ENCODE measurements at places on chromosomes 2 and 18.

GRCh38 chr2:168669151-168669550, 133.3 kb upstream of the NOSTRIN start:
- DNase-seq = no peak

DNA sequence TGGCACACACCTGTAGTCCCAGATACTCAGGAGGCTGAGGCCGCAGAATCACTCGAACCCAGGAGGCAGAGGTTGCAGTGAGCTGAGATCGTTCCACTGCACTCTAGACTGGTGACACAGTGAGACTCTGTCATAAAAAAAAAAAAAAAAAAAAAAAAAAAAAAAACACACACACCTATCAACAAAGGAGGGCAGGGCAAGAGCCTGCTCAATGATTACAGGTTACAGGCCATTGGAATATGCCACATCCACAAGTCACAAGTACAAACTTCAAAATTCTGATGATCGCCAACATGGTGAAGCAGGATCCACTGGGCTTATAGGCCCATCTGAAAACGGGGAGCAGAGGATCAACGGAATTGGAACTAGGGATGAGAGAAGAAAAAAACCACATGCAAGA, 6.3 kb downstream of the MYO5B start:
- no peak for DNase-seq

DNA sequence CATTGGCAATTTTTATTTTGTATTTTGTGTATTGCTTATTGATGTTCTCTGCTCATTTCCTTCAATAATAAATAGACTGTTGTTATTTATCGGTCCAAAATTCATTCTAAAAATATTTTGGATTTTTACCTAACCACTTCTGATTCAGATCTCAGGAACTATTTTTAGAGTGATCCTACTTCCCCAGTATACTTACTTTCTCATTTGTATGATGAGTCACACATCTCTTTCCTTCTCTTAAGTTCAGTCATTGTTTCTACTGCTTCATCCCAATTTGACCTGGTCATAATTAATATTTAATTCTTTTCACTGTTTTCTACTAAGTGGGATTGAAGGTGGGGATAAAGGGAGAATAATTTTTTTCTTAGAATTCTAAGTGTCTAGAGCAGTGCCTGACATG, 75.1 kb downstream of the AGPS start:
- no peak for DNase-seq

DNA sequence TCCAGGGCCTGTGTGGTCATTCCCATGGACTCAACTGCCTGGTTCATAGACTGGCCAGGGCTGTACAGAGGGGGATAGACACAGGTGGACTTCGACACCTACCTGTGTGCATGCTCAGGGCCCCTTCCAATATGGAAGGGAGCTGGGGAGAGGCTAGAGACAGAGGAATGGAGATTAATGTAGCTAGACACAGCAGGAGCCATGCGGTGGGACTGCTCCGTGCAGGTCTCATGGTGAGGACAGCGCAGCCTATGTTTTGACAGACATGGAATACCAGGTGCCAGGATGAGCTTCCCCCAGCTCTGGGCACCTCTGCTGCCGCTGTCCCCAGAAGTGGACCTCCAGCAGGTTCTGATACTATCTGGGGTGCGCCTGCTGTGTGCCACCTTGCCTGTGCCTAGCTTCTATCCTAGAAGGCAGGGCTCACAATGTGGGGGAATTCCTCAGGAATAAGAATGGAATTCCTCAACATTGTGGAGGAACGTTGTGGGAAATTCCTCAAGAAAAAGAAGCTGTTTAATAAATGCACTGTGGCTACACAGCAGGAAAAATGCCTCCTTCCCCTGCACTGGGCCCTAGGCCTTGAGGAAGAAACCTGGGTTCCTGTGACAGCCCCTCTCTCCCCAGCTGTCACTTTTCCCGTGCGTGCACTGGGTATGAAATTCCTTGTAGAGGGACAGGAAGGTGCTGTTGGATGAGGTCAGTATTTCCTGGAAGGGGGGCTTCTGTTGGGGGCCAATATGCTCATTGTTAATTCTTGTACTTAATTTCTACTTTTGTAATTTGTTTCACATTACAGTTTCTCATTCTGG, 7.3 kb downstream of the IL1R1 start:
- no peak for DNase-seq

DNA sequence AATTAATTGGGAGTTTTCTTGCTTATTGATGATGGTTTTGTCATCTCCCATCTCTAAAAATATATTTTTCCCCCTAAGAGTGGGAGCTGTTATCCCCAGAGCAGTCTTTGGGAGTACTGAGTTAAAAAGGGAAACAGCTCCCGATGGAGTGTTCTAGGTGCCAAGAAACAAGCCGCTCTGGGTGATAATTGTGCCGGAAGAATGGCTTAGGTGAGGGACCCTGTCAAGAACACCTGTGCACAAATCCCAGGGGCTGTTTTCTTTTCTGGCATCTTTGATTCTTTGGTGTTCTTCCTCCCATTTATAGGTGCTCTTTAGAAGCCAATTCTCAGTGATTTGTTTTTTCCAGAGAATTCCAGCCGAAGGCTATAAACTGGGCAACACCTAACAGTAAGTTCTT, 1.4 kb upstream of the CAPN13 start:
- no peak for DNase-seq

- no peak for DNase-seq
These were observed 113.8 kb upstream of the RGPD4 start for GRCh38 chr2:107712857-107713256.

- no peak for DNase-seq
These were observed 102.4 kb downstream of the CABLES1 start for GRCh38 chr18:23237524-23238151.

- no peak for DNase-seq
These were observed 188.9 kb upstream of the ITGA4 start for GRCh38 chr2:181268174-181268867.

GRCh38 chr2:234050455-234051135, at the start of gene SPP2:
TSS of gene SPP2 (plus strand) at chr2:234050702. CDS start at chr2:234050787, 85 bp downstream.
- DNase-seq = no peak

GRCh38 chr2:53517406-53517805, 250.2 kb upstream of the CHAC2 start:
- no peak for DNase-seq

DNA sequence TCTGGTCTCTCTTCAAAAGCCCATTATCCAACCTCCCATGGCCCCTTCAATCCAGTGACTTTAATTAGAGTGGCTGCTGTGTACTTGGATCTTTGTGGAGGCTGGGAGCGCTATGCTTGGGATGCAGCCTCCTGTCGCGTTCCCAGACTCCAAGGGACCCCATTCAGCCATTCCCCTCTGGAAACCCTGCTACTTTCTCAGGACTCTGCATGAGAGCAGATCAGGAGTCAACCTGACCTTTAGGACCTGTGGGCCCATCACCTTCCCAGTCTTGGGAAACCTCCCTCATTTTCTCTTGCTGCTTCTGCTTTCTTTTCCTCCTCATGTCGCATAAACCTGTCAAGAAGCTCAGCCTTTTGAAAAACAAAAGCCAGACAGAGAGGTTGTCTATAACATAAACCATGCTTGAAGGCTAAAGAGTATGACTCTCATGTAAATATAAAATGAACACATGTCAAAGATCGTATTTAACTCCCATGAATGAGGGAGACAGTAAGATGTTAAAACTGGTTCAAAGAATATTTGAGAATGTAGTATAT, 143.1 kb upstream of the PELI1 start:
- no peak for DNase-seq

DNA sequence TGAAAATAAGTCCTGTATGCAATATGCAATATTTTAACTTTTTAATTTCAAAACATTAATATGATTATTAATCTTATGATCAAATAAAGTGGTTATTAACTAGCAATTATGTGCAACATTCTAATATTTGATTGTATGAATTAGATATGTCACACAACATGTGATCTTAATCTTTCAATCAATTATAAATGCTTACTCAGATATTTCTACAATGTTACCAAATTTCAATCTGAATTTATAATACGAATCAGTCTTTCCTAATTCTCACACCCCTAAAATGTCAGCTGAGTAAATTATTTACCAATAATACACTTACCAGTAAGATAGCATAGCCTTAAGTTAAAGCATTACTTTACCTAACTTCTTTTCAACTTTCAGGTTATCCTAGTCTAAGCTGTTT, 186.3 kb downstream of the CALCRL start:
- DNase-seq = no peak

GRCh38 chr2:216516730-216517350, 18.2 kb downstream of the RPL37A start:
- no peak for DNase-seq

- DNase-seq = no peak
These were observed 141.1 kb upstream of the HNMT start for GRCh38 chr2:137823196-137823595.

GRCh38 chr2:127577973-127578372, 42.5 kb downstream of the MYO7B start:
- DNase-seq = no peak

GRCh38 chr2:226183550-226183949, 616.1 kb downstream of the IRS1 start:
- DNase-seq = no peak

GRCh38 chr2:95005726-95006125, 19.8 kb upstream of the MAL start:
- DNase-seq = no peak

DNA sequence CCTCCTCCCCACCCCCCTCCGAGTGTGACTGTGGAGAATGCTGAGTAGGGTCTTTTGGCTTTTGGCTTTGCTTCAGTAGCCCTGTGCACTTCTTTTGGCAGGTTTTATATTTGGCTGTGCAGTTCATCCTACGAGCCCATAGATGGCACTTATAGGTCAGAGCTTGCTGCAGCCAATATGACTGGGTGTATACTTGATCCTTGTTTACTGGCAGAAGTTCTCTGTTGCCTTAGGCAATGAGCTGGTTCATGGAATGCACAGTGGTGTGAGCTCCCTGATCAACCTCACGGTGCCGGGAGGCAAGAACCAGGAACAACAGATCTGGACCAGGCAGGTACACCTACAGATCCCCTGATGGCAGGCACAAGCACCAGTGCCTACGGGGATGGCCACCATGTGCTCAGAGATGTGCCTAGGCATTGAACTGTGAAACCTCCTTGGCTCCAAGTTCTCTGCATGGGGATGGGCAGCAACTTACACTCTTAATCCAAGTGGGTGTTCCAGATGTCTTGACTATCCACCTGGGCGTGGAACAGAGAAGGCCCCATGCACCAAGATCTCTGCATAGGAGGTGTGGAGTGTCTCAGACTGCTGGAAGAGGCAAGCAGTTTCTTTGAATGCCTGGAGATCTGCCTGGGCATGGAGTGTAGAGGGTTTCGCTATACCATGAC, 190.4 kb downstream of the KIAA1328 start:
- DNase-seq = no peak

GRCh38 chr18:10387399-10387798, 67.0 kb upstream of the APCDD1 start:
- DNase-seq = no peak

DNA sequence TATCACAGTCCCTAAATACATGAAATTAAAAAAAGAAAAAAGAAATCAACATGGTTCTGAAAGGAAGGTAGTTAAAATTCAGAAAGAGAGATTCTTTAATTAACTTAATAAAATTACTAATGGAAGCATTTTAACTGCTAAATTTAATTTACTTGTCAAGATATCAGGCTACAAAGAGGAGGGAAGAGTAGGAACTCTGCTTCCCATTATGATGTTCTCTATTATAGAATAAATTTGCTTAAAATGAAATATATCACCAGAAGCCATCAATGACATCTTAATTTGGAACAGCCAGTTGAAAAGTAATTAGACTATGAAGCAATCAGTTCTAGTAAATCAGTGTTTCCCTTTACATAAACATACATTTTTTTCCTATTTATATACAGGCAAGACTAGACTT, 611.8 kb upstream of the FANCL start:
- DNase-seq = no peak

DNA sequence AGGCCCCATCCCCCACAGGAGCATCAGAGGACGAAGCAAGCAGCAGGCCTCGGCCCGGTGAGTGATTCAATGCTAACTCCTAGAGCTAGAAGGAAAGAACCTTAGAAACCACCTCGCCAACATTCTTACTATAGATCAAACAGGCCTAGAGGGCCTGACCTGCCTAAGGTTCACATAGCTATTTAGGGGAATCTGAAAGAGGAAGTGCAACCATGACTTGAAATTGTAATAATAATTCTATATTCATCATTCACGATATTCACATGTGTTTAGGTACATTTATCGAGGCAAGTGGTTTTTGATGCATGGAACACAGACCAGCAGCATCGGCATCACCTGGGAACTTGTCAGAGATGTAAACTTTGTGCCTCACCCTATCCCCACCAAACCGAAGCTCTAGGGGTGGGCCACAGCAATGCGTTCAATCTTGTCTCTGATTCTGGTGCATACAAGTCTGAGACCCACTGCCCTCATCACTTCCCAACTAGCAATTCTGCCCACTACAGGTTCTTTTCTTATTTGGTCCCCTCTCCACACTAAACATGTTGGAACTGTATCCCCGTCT, 78.0 kb upstream of the DNMT3A start:
- DNase-seq = no peak

GRCh38 chr2:28377984-28378678, 14.5 kb upstream of the FOSL2 start:
- DNase-seq = no peak

- DNase-seq = no peak
These were observed 175.2 kb upstream of the NOL4 start for GRCh38 chr18:34399892-34400291.

Measured in CD4-positive, CD25-positive, alpha-beta regulatory T cell (primary cell).